ENCODE measurements at places on chromosomes 3 and 15.

DNA sequence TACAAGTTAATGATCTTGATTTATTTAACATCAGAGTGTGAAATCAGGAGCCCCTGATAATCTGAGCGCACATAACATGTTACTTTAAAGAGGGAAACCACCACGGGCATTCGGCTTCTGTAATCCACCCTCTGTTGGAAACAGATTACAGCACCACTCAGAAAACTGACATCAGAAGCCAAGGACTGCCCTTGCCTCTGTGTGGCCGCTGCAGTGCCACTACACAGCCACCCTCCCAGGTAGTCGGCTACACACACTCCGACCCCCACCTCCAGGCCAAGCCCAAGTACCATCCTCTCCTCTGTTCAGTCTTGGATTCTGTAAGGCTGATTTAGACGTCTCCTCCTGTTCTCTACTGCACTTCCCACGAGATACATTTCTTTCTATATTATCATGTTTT is 251.7 kb downstream of the GABRB3 start:
- DNase-seq = no peak

GRCh38 chr15:33021806-33022389 is 172.6 kb downstream of the FMN1 start:
- DNase-seq = no peak

DNA sequence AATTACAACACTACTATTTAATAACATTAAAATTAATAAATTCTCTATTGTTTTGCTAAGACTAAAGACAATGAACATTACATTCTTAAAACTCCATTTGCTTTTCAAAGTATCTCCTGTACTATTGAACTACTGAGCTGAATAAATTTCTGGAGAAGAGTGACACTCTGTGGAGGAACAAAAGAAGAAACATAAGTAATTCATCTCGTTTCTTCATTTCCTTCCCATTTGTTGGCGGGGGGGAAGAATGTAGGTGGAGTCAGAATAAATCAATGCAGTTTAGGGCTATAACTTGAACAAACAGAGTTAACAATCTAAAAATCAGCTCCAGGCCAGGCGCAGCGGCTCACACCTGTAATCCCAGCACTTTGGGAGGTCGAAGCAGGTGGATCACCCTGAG is 32.7 kb downstream of the EFHB start:
- DNase-seq = no peak

GRCh38 chr15:99371180-99372103 is 120.2 kb downstream of the LRRC28 start:
- DNase-seq = no peak

DNA sequence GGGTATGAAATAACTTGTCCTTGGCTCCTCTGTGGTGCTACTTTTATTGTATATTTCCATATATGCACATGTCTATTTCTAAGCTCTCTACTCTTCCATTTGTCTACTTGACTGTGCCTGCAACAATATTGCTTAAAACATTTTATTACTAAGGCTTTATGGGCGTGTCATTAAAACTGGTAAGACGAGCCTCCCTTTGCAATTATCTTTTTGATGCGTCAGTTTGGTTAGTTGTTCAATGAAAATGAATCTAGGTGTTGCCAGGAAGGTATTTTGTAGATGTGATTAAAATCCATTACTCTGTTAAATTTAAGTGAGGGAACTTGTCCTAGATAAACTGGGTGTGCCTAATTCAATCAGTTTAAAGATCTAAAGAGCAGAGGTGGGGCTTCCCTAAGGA is 12.9 kb upstream of the TRA2B start:
- no peak for DNase-seq

DNA sequence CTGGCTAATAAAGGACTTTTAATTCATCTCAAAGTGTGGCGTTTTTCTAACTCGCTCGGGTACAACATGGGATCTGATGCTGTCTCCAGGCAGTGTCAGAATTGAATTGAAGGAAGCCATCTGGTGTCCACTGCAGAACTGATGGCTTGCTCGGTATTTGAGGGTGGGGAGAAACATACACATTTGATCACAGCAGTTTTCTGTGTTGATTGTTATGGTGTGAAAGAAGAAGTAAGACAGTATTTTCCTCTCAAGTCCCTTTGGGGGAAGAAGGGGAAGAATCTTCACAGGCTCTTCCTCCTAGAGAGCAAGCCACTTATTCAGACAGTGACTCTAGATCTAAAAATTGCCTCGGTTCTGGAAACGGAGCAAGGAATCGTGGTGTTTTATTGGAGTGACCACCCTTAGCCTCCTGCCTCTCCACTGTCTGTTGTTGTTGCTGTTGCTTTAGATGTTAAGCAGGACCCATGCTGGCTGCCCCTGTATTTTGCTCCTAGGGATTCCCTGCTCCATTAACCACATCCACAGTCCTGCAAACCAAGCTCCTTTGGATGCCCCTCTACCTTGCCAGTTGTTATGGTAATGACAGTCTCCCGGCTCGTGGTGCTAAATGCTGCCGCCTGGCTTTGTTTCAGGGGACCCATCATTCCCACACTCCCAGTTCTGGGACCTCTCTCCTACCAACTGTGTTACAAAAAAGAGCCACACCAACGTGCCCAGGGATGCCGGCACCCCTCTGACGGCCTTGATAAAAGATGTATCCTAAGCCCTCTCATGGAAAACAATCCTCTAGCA is 15.3 kb upstream of the MCCC1 start:
- DNase-seq = peak; percentile 47

DNA sequence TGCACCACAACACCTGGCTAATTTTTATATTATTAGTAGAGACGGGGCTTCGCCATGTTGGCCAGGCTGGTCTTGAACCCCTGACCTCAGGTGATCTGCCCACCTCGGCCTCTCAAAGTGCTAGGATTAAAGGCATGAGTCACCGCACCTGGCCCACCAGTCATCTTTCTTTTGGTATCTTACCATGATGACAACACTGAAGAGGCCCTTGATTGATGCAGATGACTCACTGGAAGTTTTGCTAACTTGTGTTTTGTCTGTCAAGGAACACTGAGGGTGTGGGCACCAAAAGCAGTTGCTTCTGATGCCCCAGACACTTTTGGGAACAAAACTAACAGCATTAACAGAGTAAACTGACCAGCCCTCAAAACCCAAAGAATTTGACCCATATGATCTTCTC is 88.3 kb downstream of the MYO5A start:
- no peak for DNase-seq

- no peak for DNase-seq
Measured at GRCh38 chr3:156811089-156811862, 14.9 kb upstream of the LEKR1 start.

DNA sequence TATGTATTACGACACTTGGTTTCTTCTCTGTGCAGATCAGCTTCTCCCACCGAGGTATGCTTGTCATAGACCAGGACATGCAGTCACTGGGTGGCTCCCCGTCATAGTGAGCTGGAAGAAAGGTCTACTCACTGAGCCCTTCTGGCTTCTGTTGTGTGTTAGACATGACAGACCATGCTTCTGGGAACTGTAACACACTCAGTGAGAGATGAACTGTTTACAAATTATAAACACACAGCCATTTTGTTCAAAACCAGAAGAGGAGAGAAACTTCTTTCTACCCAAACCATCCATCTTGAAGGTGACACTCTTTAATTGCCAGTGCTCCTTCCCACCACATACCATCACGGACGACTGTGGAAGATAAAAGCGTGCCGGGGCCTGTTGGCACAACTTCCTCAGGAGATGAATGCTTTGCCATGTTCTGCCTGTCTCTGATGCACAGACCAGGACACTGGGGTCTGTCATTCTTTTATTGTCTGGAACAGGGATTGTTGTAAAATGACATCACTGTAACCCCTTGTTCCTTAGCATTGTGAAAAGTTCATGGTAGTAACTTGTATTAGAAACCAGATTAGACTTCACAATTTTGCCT is 214.3 kb downstream of the MCTP2 start:
- no peak for DNase-seq

- peak; percentile 96 for DNase-seq
Measured at GRCh38 chr15:67063689-67064606, 1.5 kb upstream of the SMAD3 start.

DNA sequence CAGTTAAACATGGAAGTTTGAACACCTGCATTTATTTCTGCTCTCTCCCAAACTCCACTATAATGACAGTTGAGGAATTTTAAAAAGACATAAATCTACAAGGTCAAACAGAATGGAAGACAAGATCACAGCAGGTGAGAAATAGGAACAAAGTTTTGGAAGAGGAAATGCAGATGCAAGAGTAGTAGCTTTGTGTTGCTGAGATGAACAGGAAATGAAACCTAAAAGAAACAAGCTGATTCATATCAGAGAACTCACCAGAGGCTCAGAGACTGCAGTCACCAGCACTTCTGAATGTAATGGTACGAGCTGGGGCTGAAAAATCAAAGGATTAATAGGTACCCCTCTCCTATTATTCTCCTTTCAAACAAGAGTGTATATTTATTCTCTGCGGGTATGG is 459.9 kb downstream of the RAP2B start:
- DNase-seq = no peak

GRCh38 chr3:99712291-99712954 is 74.0 kb downstream of the COL8A1 start:
- DNase-seq = no peak

GRCh38 chr3:190619761-190620160 is 105.9 kb downstream of the IL1RAP start:
- DNase-seq = no peak

DNA sequence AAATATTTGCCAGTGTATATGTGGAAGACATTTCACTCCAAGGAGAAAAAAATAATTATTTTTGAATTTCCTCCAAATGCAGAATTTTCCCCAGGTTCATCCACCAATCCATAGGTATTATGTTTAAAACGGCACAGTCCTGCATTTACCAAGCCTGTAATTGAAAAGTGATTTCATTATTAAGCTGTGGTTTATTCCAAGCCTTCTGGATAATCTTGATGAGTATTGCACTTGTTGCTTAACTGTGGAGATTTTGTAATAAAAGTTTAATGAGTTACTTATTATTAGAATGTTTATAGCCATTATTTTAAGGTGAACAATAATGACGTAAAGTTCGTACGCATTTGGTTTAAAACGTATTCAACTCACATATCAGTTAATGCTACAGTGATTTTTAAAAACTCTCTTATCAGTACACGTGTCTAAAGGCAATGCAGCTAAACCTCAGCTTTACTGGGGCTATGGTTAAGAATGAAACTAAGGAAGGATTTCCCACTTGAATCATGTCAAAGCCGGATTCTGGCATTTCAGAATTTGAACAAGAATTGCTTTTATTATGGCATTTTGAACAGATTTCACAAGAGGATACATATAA is 283.9 kb downstream of the MECOM start:
- DNase-seq = no peak

- no peak for DNase-seq
Measured at GRCh38 chr3:25386686-25387255, 41.3 kb upstream of the RARB start.

DNA sequence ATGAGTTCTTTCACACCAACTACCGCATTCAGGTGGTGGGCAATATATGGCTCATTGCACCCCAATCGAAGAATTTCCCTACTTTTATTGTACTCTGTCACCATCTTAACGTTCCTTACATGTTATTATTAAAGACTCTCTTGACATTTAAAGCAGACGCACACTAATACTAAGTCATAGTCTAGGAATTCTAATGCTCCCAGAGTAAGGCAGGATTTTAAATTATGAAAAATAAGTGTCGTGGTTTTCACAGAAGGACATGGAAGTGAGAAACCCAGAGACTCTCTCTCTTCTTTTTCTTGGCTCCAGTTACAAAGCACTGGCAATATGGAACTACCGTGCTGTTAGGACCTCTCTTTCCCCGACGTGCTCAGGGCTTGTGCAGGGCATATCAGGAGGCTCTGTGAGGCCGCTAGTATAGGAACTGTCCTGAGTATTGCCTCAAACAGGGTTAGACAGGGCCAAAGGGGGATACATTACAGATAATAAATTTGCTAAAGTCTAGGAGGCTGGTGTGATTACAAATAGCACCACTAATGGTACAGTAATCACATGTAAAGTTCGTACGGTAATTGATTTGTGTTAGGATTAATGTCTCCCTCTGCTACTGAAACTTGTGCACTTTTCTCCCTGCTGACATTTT is 590.8 kb downstream of the FOXP1 start:
- DNase-seq = no peak

DNA sequence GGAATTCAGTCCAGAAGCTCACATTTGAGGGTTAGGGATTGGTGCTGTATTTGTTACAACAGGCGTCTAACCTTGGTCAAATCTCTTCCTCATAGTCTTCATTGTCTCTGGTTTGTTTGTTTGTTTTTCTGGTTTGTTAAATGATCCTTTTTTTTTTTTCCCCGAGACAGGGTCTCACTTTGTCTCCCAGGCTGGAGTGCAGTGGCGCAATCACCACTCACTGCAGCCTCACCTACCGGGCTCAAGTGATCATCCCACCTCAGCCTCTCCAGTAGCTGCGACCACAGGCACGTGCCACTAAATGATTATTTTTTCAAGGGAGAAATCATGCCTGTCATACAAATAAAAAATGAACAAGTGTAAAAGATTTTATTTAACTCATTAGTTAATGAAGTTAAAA is 14.3 kb upstream of the ADPGK start:
- DNase-seq = no peak

DNA sequence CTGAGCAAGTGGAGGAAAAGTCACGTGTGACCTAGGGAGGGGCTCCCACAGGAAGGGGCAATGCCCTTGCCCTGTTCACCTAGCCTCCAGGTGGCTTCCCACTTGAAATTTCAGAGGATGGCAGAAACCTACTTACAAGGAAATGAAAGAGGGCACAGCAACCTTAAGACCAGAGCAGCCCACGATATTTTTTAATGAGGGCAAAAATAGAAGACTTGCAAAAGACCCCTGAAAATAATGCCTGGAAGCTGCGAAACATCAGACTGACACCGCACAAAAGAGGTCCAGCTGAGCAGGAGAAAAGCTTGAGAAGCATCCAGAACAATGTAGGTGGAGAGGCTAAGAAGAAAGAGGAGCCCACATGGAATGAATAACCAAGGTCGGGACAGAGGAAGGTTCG is 66.1 kb downstream of the KLF15 start:
- no peak for DNase-seq

DNA sequence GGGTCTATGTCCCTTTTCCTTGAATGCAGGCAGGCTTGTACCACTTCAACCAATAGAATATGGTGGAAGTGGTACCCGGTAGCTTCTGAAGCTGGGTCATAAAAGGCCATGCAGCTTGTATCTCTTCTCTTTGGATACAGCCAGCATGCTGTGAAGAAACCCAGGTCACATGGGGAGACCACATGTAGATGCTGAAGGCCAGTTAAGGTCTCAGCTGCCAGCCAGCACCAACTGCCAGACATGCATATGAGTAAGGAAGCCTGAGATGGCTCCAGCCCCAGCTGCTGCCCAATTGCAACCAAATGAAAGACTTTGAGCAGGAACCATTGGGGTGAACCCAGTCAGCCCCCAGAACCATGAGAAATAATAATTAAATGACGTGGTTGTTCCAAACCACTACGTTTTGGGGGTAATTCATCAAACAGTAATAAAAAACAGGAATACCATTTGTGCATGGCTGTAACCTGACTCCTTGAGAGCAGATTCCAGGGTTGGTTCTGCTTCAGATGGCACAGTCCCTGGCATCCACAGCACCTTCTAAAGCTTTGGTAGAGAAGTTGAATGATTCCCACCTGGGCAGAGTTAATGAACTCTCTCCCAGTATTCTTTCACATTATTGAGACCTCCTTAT is 3.8 kb downstream of the RBP2 start:
- DNase-seq = no peak

- peak; percentile 53 for DNase-seq
Measured at GRCh38 chr3:129605922-129606635, 397 bp downstream of the PLXND1 start.
